NCI-H510A (cell line): ENCODE measurements at places on chromosomes 3 and 15.
A peak's percentile ranks its signal among the peaks of the same experiment; 100 is the strongest.

DNA sequence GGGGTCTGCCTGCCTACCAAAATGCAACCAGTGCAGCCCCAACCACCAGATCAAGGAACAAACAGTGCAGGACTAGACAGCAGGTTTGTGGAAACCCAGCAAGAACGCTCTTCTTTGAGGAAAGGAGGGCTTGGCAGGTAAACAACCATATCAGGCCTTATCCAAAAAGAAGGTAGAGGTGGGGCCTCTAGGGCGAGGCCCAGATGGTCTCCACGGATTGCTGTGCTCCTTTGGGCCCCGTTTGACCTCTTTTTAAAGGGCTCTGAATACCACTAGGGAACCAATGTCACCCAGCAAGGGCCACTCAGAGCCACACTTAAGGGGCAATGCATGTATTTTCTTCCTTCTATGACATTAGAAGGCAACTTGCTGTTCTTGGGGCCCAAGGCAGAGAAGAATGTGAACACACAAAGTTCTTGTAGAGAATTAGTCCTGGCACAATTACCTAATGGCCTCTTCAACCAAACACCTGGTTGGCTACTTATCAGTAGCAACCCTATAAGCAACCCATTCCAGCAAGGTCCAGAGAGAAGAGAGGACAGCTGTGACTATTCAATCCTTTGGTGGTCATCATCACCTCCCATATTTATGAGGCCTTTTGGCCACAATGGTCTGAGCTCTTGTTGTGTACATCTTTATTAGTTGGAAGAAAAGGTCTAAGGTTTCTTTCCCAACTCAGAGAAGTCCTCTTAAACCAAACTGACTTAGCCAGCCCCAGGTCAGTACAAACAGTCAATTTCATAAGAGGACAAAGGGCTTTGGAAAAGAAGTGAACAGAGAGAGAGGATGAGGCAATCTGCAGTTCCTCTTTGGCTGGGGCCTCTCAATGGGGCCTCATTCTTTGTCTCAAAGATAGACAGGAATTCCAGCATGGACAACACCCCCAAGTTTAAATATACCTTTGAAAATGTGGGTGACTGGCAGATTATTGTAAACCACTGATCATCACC lies 36.0 kb downstream of the FOXP1 start:
- no peak for DNase-seq

GRCh38 chr3:157394411-157394810 lies 42.2 kb upstream of the PTX3 start:
- no peak for DNase-seq

DNA sequence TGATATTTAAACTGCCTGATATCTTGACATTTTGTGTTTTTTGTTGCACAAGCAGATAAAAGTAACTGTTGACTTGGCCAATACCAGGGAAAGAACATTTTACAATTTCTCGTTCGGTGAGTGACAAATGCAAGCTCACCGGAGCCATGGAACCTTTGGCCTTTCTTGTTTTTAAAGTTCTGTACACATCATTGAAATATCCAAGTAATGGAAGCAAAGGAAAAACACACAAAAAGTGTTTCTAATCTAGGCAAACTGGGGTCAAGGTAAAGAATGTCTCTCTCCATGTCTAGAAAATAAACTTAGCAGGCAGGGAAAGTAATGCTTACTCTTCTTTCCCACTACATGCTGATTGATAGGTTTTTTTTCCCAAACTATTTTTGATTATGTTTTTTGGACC lies 27.8 kb downstream of the SPTSSB start:
- no peak for DNase-seq

DNA sequence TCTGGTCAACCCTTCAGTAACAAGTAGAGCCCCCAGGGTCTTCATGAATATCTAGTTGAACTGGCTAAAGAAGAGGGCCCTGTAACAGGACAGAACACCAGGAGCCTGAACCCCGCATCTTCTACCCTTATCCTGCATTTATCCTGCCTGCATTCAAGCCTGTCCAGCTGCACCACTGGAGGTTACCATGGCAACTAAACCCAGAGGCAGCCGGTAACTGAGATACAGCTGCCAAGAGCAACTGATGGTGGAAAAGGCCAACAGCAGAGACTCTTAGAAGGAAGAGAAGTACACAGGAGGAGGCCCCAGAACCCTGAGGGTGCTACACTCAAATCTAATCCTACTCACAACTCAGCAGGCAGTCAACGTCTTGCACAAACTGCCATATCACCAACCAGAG lies 3.7 kb upstream of the PRKAR2A start:
- no peak for DNase-seq

DNA sequence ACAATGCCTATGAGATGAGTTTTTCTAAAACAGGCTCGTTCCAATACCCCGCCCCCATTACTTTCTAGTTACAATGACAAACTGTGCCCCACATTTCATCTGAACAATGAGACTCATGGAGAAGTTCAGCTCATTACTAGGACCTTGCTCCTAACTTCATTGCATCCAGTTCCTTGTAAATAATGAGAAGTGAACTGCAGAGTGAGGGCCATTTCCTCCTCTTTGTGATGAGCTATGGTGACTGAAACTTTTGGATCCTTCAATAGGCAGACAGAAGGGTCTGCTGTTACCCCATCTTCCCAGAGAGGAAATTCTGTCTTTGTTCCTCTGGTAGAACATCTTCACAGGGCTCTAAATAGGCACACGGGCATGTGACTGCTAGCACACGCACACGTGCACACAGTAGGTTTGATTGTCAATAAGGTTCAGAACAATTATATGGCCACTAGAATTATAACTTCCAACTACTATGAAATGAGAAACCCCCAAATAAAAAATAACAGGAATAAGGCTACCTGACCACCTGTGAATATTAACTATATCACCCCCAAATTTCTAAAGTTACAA lies 51.8 kb downstream of the SERP1 start:
- DNase-seq, result no peak

DNA sequence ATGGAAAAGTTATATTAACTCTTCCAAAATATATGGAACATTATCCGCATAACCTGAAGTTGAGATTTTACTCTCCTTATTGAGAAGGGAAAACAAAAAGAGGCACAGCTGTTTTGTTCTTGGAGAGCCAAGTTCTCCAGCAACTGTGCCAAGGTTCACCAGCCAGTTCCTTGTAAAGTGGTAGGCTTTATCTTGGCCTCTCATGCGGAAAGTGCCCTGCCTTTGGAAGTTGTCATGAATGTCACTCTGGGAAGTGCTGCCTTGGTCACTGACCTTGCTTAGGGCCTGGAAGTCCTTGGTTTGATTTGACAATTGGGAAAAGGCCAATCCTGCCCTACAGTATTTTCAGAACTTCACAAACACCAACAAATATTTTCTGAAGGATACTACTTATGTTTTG lies 44.2 kb upstream of the THRB start:
- no peak for DNase-seq

GRCh38 chr3:172678068-172678467 lies 32.8 kb downstream of the NCEH1 start:
- no peak for DNase-seq

GRCh38 chr3:159838938-159839337 lies 149.7 kb upstream of the IL12A start:
- DNase-seq, result no peak

DNA sequence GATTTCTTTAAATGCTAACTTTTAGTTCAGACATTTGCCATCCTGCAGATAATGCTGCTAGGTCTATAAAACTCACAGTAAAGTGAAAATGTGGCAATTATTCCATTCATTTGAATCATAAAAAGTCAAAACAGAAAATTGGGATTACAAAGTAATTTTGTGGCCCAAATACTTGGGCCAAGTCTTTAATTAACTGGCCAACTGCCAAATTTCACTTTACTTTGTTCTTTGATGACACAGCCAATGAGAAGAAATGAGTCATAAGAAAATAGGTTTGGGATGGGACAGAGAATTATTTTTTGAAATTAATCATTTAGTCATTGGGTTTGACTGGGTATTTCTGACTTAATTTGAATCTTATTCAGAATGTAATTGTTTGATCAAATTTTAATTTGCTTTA lies 89.8 kb upstream of the SLC2A2 start:
- DNase-seq, result no peak

DNA sequence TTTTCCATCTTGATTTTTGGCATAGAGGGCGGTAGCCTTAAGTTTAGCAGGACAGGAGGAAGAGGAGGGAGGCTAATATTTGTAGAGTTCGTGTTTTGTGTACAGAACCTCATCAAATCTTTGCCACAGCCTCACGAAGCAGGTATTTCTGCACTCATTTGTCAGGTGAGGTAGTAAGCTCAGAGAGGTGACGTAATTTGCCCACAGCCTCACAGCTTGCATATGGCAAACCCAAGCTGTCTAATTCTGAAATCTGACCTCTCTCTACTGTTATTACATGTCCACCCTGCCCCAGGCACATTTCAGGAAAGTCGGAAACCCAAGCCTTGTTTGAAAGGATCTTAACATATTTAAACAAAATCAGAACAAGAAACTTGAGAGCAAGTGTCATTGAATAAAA lies 91.1 kb upstream of the TPM1 start:
- no peak for DNase-seq

GRCh38 chr15:52463638-52464037 lies 65.0 kb downstream of the MYO5A start:
- no peak for DNase-seq

GRCh38 chr3:52820736-52821135 lies 9.7 kb downstream of the ITIH4 start:
- DNase-seq, result peak; percentile 10

DNA sequence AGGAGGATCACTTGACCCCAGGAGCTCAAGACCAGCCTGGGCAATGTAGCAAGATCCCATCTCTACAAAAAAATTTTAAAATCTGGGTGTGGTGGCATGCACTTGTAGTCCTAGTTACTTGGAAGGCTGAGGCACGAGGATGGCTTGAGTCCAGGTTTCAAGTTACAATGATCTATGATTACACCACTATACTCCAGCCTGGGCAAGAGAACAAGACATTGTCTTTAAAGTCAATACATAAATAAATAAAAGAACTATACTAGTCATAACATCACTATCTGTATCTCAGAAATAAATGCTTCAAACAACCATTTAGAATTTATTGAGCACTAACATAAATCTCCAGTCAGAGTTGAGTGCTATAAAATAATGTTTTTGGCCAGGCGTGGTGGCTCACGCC lies 8.5 kb upstream of the PHLDB2 start:
- no peak for DNase-seq

- DNase-seq, result no peak
Measured at GRCh38 chr3:133256787-133257483, 142.9 kb upstream of the BFSP2 start.

GRCh38 chr3:140242818-140243276 lies 307.9 kb downstream of the CLSTN2 start:
- DNase-seq, result peak; percentile 7

- DNase-seq, result no peak
Measured at GRCh38 chr3:59816312-59816711, 766.5 kb upstream of the CFAP20DC start.

- DNase-seq, result no peak
Measured at GRCh38 chr15:26443321-26443720, 329.5 kb downstream of the GABRB3 start.

DNA sequence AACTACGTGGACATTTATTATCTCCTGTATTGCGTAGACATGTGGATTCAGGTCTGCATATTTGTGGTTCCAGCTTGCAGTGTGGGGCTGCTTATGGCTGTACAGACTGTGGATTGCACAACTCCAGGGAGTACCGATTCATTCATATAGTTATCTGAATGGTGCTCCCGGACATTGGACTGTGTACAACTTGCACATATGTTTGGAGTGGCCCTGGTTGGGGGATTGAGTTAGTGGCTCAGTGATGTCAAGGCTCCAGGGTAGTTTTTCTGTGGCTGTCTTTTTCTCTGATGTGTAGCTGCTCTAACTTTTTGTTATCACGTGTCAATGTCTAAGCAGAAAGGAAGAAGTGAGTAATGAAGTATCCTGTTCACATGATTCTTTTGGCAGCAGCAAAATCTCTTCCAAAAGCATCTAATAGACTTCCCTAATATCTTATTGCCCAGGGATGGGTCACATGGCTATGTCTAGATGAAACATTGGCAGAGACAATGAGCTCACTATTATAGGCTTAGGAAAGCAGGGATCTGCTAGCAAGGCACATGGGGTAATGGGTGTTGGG lies 15.8 kb downstream of the ST3GAL6 start:
- DNase-seq, result no peak

GRCh38 chr15:85886309-85886811 lies 91.6 kb upstream of the KLHL25 start:
- no peak for DNase-seq

- no peak for DNase-seq
Measured at GRCh38 chr15:29681166-29681845, 141.0 kb downstream of the TJP1 start.

DNA sequence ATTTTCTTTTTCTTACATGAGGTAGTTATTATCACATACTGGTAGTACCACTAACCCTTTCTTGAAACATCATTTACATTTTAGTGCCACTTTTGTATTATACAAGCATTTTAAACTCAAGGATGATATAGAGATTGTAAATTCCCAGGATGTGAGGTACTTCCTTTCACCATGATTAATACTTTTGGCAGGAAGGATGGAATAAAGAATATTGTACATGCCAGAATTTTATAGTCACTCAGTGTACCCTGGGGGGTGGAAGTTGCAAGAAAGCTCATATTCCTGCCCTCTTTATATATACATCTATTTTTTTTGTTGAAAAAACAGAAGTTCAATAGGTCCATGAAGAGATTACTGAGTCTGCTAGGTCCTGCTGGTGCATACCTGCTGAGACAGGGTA lies 141.0 kb upstream of the PLSCR5 start:
- no peak for DNase-seq

DNA sequence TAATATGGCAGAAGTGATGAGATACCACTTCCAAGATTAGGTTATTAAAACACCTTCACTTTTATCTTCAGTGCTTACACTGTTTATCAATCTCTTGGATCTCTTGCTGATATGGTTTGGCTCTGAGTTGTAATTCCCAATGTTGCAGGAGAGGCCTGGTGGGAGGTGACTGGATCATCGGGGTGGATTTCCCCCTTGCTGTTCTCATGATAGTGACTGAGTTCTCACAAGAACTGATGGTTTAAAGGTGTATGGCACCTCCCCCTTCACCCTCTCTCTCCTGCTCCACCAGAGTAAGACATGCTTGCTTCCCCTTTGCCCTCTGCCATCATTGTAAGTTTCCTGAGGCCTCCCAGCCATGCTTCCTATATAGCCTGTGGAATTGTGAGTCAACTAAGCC lies 11.8 kb downstream of the GOLIM4 start:
- no peak for DNase-seq

- no peak for DNase-seq
Measured at GRCh38 chr3:59540696-59541095, 490.9 kb upstream of the CFAP20DC start.

DNA sequence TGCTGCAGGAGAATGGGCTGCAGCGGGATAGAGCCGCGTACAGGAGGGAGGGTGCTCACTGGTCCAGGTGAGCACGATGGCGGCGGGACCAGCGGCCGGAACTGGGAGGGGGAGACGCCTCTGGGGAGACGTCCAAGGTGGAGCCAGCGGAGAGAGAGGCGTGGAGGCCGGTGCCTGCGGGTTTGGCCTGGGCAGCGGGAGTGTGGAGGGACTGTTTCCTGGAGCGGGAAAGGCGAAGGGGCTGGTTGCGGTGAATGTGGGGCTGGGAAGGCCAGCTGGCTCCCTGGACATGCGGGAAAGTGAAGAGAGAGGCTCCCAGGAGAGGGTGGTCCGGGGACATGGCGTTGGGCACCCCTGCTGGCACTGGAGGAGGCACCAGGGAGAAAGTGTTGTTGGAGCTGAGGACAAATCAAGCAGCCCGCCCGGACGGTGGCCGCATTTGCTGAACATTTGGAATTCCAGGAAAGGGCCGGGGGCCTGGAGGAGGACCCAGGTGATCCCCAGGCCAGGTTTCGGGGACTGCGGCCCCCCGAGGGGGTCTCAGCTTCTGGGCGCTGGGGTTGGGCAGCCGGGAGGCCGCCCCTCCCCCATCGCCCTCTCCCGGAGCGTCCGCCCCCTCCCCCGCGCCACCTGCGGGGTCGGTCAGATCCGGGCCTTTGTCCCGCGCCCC lies 34.3 kb downstream of the DNAJB8 start:
- peak; percentile 21 for DNase-seq
